ENCODE measurements at places on chromosomes 11 and 22.

- peak; percentile 54 for DNase-seq
Measured at GRCh38 chr22:19877626-19878339, 23.1 kb upstream of the GNB1L start.

DNA sequence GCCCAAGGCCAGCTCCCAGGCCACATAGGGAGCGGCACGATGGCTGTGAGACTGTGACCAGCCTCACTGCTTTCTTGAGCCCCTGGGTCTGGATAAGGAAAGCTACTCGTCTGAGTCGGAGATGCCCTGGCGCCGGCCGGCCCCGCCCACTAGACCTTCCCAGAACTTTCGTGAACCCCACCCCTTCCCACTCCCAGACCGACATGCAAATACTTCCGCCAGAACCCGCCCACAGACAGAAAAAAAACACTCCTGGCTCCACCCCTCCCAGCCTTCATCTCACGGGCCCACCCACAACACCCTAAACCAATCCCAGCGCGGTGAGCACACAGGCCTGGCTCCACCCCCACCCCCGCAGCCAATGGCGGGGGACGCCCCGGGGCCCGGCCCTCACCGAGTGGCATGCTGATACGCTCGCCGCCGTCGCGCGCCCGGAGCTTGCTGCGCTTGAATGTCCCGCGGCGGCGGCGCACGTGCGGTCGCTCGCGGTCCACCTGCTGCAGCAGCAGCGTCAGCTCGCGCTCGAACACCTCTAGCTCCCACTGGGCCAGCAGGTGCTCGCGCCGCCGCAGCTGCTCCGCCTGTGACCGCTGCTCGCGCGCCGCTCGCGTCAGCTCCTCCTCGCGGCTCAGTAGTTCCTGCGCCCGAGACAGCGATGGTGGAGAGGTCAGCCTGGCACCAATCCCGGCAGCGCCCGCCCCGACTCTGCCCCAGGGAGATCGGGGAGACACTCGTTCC, 7.0 kb downstream of the MAP3K11 start:
- DNase-seq = peak; percentile 98

GRCh38 chr11:35458846-35459245, 39.5 kb upstream of the SLC1A2 start:
- no peak for DNase-seq

DNA sequence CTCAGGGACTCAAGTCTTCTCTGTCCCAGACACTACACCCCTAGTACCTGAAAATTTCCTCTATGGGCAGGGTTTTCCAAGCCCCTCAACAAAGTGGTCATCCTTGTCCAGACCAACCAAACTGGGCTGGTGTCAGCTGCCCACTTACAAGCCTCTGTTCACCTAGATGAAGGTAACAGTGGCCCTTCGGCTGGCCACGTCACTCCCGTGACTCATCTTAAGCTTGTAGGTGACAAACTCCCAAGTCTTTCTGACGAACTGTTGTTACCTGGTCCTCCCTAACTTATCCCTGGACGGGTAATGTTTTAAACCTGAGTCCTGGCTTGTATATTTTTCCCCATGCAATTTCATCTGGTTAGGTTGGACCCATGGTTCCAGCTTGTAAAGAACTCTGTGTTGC, 4.7 kb downstream of the CXCR5 start:
- DNase-seq = no peak

DNA sequence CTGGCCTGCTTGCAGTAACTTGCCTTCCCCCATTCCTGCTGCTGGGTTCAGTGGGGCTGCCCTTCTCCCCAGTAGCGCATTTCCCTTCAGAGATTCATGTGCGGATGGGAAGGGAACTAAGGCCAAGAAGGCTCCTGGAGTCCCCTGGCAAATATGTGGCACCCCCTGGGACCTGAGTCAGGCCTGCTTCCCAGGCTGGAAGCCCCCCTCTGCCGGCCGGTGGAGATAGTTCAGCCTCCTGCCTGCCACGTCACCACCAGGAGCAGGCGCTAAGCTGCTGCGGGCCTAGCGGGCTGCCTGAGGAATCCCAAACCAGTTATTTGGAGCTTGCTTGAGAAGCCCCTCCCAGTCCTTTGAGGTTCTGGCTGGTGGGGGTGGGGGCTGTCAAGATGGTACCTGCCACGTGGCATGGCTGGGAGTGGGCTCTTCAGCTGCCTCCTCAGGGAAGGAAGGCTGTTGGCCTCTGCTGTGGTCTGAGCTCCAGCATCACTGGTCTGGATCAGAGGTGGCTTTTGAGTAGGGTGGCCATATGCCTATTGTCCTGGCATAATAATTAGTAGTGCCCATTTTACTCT, 2.0 kb downstream of the SERPINH1 start:
- peak; percentile 90 for DNase-seq
